ENCODE measurements at places on chromosomes 3 and 15.
A peak's percentile ranks its signal among the peaks of the same experiment; 100 is the strongest.

DNA sequence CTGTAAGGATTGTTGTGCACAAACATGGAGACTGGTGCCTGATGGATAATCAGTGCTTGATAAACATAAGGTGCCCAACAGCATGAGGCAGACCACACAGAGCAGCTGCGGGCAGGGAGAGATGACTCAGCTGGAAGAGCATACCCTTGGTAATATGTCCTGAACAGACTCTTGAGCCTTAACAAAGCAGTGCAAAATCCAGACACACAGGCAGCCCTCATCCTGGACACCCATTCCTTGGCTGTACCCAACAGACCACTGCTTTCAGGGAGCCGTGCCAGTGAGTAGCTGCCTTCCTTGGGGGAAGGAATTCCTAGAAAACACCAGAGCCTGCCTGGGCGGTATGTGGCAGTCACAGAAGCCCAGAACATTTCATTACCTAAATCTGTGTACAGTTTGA lies 156.2 kb downstream of the CLSTN2 start:
- DNase-seq: no peak

- DNase-seq: no peak
These were observed 27.9 kb downstream of the APH1B start for GRCh38 chr15:63305260-63305659.

GRCh38 chr3:37324850-37325321 lies 150.5 kb upstream of the LRRFIP2 start:
- DNase-seq: peak; percentile 65

DNA sequence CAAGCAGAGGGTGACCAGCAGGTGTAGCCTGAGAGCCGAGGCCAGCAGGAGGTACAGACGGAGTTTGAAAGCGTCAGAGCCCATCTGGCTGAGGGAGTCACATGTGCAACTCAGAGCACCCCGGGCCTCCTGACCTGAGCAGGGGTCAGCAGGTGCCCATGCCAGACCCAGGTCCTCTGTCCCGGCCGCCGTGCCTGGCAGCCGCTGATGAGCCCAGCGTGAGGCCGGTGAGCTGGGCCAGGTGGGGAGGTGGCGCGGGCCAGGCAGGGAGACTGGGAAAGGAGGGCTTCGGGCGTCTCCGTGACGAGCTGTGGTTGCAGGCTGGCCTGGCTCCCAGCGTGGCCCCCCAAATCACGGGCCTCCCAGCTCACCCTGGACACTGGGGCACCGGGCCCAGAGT lies 130.9 kb downstream of the CHSY1 start:
- DNase-seq: no peak

- DNase-seq: no peak
These were observed 245.9 kb downstream of the NAALADL2 start for GRCh38 chr3:175105066-175105465.
